ENCODE measurements at places on chromosomes 7 and 10. TPM values are rescaled to one million over a fixed set of nuclear protein-coding genes. Genes with fewer than 3 reads are reported as not detected.

Gene COL28A1
- total RNA-seq: 0.52 TPM

Gene NRCAM
- 0.13 TPM for total RNA-seq

Gene CALHM1
- not detected for total RNA-seq

Gene PRSS1
- not detected for total RNA-seq
